CD4-positive, alpha-beta T cell treated with Interleukin-4 for 1 hour (primary cell): ENCODE measurements at places on chromosomes 1 and 21.

DNA sequence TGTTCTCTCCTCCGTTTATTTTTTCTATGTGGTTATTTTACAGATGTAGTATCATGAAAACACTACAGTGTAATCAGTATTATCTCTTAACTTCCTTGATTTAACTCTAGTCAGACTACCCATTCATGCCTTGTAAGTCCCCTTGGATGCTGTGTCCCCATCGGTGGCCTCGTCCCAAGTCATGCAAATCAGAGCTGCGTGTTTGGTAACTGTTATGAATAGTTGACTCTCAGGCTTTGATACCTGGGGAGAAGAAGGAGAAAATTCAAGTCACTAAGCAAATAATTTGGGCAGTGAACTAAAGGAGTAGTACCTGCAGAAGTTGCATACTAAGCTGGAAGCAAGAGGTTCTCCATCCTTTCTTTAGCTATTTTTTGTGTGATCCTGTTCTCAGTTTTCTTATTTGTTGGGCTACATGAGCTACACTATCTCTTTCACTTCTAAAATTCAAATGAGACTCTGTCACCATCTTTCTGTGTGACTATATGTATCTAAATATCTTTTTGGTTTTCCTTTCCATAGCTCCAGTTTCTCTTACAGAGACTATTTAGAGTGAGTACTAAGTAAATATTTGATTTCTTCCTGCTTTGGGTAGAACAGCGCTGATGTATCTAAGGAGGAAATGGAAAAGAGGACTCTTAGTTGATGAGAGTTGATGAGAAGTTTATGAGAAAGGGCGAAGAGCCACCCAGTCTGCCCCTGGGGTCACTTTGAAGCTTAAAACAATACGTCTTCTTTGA lies 50.9 kb downstream of the VANGL2 start:
- DNase-seq = no peak

DNA sequence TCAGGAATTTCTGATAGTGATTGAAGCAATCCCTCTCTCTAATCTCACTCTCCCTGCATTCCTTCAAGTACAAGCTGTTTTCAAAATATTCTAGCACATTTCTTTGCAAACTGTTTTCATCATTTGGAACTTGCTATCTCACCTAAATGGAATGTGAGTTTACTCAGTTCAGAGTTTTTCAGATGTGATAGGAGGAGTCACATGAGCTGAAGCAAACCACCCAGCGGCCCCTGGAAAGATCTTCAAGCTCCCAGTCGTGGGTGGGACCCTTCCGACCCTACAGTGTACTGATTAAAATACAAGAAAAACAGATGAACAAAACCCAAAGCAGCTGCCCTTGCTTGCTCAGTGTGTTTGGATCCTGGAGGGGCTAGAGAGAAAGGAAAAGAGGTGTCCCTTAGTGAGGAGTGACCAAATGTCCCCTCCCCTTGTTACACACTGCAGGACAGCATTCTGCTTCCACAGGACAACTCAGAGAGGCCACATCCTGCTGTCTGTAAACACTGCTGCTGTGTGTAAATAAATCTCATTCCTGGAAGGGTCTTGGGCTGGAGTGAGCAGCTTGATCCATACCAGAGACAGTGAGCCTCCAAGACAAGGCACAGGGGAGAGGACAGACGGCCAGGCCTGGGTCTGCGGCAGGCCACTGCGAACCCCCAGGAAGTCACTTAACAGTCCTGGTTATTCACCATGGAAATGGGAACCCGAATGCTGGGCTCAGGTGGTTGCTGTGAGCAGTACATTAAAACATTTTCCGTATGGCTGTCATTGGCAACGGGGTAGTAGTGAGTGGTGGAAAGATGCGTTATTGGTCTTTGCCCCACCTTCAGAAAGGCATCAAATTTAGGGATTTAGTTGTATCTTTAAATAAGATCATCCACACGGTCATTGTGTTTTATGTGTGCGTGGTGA lies 229.2 kb downstream of the RHOU start:
- no peak for DNase-seq

- DNase-seq = no peak
Measured at GRCh38 chr1:12180315-12180714, 13.5 kb downstream of the TNFRSF1B start.

GRCh38 chr21:36806103-36806502 lies 107.2 kb downstream of the SIM2 start:
- DNase-seq = no peak

- DNase-seq = no peak
Measured at GRCh38 chr1:61173118-61173517, 90.8 kb downstream of the NFIA start.

GRCh38 chr1:8679395-8679800 lies 138.0 kb downstream of the RERE start:
- DNase-seq = no peak

GRCh38 chr21:45323487-45324311 lies 36.0 kb upstream of the POFUT2 start:
- no peak for DNase-seq

- DNase-seq = peak; percentile 78
Measured at GRCh38 chr1:154221278-154222001, 685 bp downstream of the UBAP2L start.

DNA sequence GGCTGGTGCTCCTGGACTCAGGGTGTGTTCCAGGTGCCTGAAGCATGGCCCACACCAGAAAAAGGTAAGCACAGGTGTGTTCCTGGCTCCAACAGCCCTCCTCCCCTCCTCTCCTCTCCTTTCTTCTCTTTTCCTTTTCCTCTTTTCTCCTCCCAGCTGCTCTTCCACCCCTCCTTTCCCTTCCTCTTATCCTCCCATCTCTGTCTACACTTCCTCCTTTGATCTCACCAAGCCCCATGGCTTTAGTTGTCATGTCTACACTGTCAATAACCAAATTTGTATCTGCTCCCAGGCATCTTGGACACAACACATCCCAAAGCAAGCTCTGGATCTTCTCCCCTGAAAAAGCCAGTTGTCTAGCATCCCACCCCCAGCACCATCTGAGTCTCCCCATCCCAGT lies 56.7 kb upstream of the LAPTM5 start:
- DNase-seq = no peak

- DNase-seq = no peak
Measured at GRCh38 chr1:61925591-61926298, 183.5 kb downstream of the PATJ start.

- DNase-seq = no peak
Measured at GRCh38 chr1:220887520-220888416, 8.5 kb downstream of the HLX start.

- no peak for DNase-seq
Measured at GRCh38 chr1:11729498-11730428, 6.2 kb upstream of the AGTRAP start.

GRCh38 chr1:167305706-167306277 lies 85.1 kb downstream of the POU2F1 start:
- no peak for DNase-seq

- no peak for DNase-seq
Measured at GRCh38 chr1:4085546-4085945, 185.5 kb upstream of the C1orf174 start.

DNA sequence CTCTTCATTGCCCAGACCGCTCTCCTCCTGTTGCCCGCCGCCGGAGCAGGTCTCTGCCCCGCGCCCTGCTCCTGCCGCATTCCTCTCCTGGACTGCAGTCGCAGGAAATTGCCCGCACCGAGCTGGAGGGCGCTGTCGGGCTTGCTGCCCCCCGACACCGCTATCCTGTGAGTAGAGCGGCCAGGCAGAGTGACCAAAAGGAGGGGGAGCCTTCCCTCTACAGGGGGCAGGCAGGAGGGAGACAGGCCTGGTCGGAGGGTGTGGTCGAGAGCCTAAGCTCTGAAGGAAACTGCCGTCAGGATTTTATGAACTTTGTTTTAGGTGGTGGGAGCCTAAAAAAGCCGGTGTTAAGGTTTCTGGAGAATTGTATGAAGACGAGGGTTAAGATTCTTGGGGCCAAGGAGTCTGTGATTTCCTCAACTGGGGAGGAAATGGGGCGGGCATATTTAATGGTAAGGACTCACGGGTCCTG lies 517 bp downstream of the LRIG2 start:
- no peak for DNase-seq

DNA sequence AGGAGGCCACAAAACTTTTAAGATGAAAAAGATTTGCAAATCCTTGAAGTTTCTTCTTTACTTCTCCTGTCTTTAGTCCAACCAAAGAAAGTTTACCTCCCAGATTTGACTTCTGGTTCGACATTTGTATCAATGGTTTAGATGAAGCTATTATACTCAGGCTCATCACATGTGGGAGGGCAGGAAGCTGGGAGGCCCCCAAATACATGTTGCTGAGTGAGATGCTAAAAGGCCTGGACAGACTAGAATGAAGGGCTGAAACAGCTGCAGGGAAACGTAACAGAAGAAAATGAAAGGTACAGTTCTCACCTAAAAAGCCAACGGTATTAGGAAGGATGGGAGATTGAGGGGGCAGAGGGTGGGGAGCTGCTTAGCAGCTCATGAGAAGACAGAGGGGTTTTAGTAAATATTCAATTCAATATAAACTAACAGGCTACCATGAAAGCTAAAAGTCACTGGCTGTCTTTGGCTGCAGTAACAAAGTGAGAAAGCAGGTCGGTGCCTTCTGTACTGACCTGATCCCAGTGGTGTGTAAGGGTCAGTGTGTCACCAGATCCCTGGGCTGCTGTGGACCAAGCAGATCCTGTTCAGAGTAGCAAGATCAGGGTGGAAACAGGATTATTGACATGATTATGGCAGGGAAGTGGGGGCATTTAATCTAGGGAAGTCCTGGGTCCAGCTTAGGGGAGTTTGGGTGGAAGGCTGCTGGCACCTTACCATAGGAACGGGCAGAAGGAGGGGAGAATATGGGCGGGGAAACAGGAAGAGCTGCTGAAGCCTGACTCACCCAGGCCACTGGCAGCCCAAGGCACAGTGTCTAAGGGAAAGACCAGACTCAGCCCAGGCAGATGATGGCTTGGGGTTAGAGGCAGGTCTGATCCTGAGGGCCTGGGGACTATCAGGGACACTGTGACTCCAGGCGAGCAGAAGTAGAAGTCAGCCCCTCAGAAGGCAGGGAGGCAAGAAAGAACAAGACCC lies 60.4 kb downstream of the KCNN3 start:
- DNase-seq = no peak

DNA sequence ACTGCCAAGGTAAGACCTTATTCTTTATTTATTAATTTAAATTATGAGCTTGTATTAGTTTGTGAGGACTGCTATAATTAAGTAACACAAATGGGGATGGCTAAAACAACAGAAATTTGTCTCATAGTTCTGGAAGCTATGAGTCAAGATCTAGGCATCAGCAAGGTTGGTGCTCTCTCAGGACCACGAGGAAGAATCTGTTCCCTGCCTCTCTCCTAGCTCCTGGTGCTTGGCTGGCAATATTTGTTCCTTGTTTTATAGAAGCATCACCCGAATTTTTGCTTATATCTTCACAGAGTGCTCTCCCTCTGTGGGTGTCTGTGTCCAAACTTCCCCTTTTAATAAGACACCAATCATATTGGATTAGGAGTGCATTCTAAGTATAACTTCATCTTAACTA lies 41.4 kb upstream of the CCDC190 start:
- no peak for DNase-seq

DNA sequence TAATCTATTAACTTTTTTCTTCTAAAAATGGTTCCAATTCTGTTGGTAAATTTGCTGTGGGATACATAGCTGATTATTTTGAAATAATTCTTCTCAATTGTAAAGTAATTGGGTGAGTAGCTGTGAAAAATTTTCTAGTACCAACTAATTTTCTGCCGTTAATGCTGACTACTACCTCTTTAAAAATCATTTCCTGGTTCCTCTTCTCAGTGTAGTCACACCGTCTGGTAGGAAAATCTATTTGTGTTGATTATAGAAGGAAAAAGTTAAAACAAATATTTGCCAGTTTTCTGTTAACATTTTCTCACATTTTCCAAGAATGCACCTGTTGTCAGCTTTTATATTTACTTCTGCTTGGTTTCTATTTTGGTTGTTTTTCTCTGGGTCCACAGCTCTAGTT lies 82.0 kb downstream of the MAP3K21 start:
- no peak for DNase-seq

GRCh38 chr1:216958569-216958968 lies 235.3 kb upstream of the ESRRG start:
- DNase-seq = no peak

- DNase-seq = no peak
Measured at GRCh38 chr1:212975111-212975918, 25.0 kb downstream of the VASH2 start.

DNA sequence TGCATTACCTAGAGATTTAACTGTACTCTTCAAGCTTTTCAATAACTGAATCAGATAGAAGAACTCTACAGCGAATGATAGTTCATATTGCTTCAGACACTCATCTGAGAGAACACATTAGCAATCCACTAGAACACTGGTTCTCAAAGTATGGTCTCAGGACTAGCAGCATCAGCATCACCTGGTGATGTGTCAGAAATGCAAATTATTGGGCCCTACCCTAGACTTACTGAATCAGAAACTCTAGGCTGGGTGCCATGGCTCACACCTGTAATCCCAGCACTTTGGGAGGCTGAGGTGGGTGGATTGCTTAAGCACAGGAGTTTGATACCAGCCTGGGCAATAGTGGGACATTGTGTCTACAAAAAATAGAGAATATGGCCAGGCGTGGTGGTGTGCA lies 24.9 kb upstream of the GLIS1 start:
- no peak for DNase-seq

DNA sequence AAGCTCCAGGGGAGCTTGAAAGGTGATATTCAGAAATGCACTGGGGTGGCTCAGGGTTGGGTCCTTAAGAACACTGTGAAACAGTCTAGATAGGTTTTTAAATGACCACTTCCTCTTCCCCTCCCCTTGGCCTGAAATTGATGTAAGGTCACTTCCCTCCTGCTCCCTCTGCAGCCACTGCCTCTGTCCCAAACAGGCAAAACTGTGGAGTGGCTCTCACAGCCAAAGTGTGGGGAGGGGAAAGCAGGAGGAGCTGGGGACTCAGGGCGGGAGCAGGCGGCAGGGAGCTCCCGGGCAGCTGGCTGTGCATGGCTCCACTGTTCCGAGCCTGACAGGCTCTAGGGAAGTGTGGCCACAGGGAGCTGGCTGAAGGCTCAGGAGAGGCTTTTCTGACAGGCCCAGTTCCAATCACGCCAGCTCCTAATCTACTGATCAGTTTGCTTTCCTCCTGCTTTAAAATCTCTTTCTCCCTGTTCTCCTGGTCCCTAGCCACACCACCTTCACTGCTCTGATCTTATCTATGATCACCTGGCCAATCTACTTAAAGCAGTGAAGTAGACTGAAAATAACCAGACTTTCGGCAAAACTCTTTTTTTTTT lies 5.1 kb upstream of the CSRP1 start:
- no peak for DNase-seq

- no peak for DNase-seq
Measured at GRCh38 chr1:196910215-196910614, 22.4 kb downstream of the CFHR4 start.

- no peak for DNase-seq
Measured at GRCh38 chr1:91754816-91755580, 131.0 kb downstream of the TGFBR3 start.
